Activated CD4-positive, alpha-beta T cell treated with anti-CD3 and anti-CD28 coated beads for 48 hours (primary cell): ENCODE measurements at places on chromosomes 1 and 21.

DNA sequence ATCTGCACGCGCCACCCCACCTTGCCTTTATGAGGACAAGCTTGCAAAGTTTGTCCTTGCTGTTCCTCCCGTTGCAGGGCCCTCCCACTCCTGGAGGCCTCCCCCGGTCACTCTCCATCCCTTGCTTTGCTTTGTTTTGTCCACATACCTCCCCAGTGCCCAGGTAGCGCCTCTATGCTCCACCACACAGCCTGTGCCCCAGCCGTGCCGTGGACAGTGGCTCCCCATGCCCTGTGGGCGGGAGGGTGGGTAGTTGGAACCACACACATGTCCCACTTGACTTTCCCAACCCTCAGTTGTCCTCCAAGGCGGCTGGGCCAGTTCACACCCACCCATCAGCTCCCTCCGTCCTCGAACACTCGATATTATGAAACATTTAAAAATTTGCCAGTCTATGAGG, 24.6 kb downstream of the SLX9 start:
- no peak for DNase-seq

DNA sequence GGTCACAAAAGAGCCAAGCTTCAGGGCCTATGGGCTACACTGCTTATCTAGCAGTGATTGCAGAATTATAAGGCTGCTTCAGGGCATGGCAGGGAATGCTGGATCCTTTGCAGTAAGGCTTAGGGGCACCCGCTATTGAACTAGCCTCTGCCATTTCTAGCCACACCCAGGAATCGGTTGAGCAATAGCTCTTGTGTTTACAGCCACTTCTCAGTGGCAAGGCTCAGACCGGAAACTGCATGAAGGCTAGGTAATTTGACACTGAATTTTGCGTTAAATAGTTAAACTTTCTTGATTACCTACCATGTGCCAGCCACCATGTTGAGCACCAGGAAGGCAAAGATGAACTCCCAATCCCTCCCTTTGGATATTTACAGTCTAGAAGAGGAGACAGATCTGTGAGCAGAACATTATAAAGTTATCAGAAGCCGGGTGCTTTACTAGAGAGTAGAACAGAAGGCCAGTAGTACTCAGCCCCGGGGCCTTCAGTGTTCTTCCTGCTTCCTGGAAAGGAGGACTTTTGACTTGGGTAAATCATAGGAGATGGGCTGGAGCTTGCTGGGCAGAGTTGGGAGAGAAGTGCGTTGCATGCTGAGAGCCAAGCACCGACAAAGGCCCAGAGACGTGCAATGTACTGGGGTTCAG, 98.6 kb upstream of the LPGAT1 start:
- DNase-seq, result no peak

- peak; percentile 20 for DNase-seq
These were observed 14.4 kb upstream of the ZFYVE9 start for GRCh38 chr1:52127181-52128180.

GRCh38 chr1:218429301-218429700, 84.2 kb downstream of the TGFB2 start:
- no peak for DNase-seq

DNA sequence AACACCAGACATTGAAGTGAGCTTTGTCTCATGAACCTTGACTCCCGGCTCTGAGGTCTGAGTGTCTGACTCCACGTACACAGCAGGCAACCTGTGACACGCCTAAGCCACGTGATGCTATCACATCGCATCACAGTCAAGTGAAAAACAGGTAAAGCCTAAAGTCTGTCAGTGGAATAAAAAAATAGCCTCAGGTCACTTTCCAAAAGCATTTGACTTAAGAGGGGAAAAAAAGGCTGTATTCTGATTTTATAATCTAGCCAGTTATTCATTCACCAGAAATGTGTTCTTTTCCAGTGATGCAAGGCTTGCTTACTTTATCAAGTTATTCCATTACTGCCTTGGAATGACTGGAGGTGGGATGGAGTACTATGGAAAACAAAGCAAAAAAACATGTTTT, 163.2 kb upstream of the HMCN1 start:
- DNase-seq, result no peak

- DNase-seq, result no peak
These were observed 767.3 kb upstream of the ADAMTS5 start for GRCh38 chr21:27734146-27734545.

GRCh38 chr21:25582164-25582790, 25.0 kb downstream of the MRPL39 start:
- DNase-seq, result no peak

DNA sequence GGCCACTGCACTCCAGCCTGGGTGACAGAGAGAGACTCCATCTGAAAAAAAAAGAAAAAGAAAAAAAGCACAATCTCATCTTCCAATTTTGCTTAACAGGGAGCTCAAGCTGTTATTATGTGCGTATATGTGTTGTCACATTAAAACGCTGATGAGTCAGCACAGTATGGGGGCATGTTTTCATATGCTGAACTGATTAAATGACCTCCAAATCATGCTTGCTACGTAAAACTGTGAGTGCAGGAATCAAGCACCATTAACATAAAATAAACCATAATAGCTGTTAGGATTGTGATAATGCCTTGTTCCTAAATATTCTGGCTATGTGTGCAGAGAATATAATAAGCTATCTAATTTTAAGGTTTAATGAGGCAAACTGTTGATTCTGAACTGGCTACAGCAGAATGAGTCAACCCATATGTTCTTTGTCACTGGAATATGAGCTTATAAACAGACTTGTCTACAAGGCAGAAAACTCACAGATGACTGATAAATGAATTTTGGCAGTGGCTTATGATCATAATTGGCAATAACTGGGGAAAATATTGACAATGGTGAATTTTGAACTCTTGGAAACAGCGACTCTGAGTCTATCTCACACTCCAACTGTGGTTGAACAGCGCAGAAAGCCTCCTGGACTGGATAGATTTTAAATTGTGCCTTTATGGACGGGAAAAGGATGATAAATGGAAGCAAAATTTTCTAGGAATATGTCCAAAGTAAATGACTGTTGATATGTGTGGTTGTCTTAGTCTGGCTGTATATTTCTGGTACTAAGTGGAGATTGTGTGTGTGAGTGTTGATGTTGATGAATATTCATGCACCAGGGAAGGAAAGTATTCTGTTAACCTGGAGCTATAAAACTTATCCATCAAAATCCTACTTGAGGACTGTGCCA, 75.5 kb downstream of the VCAM1 start:
- DNase-seq, result no peak

DNA sequence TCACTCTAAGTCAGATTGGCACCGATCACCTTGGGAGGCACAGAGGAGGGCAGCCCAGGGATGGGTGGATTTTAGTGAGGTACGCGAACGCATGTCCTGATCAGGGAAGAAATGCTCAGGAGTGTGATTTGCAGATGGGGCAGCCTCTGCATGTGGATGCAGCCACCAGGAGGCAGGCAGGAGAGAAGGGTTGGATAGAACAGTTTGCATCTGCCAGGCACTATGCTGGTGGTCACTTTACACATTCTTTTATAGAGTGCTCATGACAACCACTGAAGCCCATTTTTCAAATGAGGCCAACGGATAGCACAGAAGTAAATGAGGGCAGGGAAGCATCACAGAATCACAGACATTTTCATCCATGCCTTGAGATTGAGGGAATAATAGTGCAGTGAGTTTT, 5.7 kb downstream of the LAMB3 start:
- DNase-seq, result no peak

DNA sequence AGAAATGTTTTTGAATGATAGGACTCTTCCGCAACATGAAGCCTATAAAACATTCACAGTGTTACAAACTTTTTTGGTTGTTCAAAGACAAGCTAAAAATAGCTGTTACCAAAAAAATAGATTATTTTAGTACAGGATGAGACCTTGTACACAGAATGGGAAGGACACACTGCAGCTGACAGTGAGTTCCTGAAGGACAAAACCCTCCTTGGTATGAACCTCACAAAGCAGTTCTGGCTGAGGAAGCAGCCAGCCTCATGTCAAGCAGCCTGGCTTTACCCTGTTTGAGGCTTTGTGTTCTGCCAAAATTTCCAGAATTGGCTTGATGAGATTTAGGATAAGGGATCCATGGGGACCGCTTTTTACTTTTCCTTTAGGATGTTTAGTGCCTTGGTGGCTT, 93.7 kb downstream of the RGL1 start:
- no peak for DNase-seq

GRCh38 chr1:44029260-44029910, 1.9 kb downstream of the SLC6A9 start:
- DNase-seq, result no peak

- no peak for DNase-seq
These were observed 20.7 kb upstream of the GJA5 start for GRCh38 chr1:147781056-147781471.

- DNase-seq, result no peak
These were observed 8.7 kb upstream of the HAX1 start for GRCh38 chr1:154263465-154264332.

DNA sequence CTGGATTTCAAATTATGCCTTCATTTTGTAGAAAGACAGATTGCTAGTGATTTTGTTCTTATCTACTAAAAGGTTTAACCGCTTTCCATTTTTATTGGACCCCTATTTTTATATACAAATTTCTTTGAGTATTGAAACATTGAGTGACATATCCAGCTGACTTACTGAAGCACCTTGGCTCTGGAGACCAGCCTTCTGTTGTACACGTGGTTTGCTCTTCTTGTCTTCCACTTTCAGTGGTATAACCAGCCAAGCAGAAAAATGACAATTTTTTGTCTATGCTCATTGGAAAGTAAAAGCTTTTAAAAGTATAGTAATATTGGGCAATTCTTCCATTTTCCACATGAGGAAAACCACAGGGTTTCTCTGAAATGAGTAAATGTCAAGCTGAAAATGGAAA, 4.4 kb downstream of the F13B start:
- no peak for DNase-seq

- DNase-seq, result no peak
These were observed 16.9 kb upstream of the IFNGR2 start for GRCh38 chr21:33386222-33386784.

DNA sequence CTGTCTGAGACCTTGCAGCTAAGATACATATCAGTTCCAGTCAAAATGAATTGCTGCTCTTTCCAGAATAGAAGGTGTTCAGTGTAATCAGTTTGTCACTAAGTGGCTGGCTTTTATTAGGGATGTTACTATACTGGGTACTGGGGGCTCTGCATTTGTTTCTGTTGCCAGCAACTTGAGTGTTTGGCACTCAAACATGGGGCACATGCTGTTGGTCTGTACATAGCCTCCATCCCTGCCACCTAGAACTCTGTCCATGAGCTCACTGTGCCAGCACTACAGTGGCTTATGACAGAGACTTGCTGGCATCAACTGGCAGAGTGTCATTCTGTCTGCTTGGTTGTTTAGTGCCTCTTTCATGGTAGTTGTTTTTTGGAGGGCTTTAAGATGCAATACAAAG, 45.1 kb downstream of the RGSL1 start:
- no peak for DNase-seq

- peak; percentile 55 for DNase-seq
These were observed 2.2 kb upstream of the G0S2 start for GRCh38 chr1:209672705-209673630.

DNA sequence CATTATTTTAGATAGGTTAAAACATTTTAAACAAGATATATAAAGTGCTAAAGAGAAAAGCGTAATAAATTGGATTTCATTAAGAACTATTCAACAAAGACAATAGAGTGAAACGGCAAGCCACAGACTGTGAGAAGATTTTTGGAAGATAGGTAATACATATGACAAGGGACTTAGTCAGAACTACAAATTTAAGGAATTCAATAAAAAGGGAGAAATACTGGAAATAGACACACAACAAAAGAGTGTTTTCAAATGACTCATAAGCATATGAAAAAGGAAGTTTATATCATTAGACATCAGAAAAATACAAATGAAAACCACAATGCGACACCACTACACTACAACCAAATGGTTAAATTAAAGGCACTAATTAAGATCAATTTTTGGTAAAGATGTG, 90.5 kb downstream of the GDAP2 start:
- no peak for DNase-seq
